ENCODE measurements at places on chromosomes 1 and 21.

GRCh38 chr1:200372095-200372884 lies 37.5 kb downstream of the ZNF281 start:
- DNase-seq, result no peak

- DNase-seq, result no peak
Measured at GRCh38 chr1:168972225-168972624, 134.3 kb upstream of the ATP1B1 start.

GRCh38 chr1:160205242-160206035 lies at the start of gene PEA15:
Gene PEA15, plus strand, starts transcription at chr1:160205384. Its CDS starts 6,161 bp downstream, at chr1:160211545.
- peak; percentile 79 for DNase-seq

DNA sequence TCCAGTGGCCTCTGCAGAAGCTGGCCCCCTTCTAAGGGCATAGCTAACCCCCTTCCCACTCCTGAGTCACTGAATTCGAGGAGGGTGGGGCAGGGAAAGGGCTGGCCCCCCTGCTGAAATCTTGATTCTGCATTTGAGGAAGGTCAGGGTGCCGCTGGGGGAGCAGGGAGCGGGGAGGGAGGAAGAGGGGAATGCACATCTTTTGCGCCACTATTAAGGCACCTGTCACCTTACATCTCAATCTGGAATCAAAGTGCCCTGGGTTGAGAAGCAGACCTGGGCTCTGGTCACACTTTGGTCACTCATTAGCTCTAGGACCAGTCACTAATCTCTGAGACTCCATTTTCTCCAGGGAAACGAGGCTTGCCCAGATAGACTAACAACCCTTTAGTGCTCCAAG lies 62.0 kb downstream of the TOR1AIP2 start:
- DNase-seq, result no peak

DNA sequence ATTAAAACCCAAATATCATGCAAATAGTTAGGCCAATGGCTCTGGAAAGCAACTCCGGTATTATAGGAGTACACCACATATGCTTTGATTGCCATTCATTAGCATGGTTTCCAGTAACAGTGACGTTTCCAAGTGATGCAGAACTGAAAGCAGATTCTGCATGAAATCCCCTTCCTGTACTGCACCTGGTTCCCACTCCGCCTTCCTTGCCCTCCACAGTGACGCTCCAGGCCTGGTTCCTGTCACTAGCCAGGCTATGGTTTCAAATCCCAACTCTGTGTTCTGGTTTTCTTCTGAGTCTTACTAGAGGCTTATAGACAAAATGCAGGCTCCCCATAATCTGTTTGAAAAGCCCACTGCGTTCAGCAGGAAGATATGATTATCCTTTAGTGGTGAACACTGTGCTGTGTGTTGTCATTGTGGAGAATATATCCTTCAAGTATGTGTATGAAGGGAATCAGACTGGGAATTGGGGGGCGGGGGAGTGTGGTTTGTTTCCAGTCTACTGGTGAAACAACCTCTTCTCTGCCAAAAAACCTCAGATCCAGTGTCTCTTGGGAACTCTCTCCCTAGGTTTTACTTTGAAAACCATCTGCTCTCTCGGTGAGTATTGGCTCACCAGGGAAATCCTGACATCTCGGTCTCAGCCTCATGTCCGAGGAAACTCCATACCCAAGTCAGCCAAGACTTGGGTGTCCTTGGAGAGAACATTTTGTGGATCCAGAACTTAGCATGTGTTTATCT lies 78.7 kb downstream of the TYW3 start:
- no peak for DNase-seq

DNA sequence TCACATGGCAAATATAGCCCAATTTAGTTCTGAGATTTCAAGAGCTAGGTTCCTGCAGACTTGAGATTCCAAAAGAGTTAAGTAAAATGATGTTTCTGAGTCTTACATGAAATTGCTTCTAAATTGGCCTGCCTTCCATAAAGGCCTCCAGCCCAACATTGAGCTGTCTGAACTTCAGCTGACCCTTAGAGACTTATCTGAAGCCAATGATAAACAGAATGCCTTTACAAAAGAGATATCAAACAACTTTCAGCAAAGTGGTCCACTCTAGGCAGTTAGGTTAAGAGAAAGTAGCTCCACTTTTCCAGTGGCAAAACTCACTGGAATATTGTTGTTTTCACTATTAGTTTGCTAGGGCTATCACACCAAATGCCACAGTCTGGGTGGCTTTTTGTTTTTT lies 6.3 kb upstream of the RC3H1 start:
- DNase-seq, result no peak

DNA sequence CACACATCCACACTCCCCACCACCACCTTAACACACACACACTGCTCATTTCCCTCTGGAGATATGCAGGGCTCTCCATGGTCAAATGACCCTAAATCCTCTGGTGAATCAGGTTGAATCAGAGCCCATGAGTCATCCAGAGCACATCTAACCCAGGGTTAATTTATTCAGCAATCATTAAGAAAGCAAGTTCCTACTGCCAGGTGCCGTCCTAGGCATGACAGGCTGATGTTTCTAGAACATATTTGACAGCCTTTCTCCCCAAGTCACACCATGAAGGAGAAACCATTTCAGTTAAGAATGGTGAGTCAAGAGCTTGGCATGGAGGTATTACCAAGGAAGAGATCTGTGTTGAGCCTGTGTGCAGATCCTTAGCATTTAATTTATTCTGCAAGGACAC lies 194.3 kb upstream of the CAMK1G start:
- no peak for DNase-seq

- no peak for DNase-seq
Measured at GRCh38 chr1:47229886-47230691, 1.9 kb downstream of the TAL1 start.

- DNase-seq, result no peak
Measured at GRCh38 chr1:156931974-156932710, 11.7 kb downstream of the LRRC71 start.

DNA sequence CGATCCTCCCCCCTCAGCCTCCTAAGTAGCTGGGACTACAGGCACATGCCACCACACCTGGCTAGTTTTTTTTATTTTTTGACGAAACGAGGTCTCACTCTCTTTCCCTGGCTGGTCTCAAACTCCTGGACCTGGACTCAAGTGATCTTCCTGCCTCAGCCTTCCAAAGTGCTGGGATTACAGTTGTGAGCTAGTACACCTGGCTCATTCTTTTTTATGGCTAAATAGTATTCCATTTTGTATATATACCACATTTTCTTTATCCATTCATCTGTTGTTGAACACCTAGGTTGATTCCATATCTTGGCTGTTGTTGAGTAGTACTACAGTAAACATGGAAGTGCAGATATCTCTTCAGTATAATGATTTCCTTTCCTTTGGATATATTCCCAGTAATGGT lies 62.3 kb upstream of the RCC1 start:
- no peak for DNase-seq
